ENCODE measurements at places on chromosomes 1 and 21. TPM values are rescaled to one million over a fixed set of nuclear protein-coding genes. Genes with fewer than 3 reads are reported as not detected.

Gene CLDN14
- total RNA-seq: 1.1 TPM

Gene KMO
- total RNA-seq: 0.83 TPM

DNA sequence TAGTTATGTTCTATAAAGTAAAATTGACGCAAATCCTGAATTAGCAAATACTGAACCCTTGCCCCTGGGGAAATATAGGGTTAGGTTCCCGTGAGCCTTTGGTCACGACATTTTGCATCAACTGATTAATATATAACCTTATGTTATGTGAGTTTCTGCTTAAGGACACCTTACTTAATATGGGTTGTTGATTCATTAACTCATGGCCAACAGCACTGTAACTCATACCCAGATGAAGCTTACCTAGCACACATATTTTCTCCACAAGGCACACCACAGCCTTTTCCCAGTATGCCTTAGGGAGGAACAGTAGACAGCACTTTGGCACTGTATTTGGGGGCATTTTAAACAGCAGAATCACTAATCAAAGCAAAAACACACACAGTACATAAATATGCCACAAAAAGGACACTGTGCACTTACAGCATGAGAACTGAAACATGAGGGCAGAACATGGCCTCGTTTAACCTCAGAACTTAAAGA is 15.1 kb downstream of the INAVA start:
- DNase-seq: no peak

- no peak for DNase-seq
Measured at GRCh38 chr1:239233626-239234025, 152.7 kb upstream of the CHRM3 start.

DNA sequence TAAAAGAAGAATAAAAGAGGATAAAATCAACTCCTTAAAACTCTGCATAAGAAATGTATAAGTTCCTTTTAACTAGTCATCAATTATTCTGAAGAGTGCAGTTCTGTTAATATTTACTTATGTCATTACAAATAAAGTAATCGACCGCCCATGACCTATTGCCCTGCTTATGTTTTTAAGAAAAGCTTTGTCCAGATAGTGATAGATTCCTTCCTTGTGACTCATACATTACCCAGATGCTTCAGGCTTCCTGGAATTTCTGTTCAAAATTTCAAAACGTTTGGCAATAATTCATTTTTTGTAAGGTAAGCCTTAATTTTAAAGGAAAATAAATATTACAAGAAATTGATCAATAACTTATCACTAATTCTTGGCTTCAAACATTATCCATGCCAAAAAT is 918.2 kb upstream of the ADGRL2 start:
- DNase-seq: peak; percentile 77

GRCh38 chr1:86149591-86149990 is 7.0 kb downstream of the COL24A1 start:
- no peak for DNase-seq

DNA sequence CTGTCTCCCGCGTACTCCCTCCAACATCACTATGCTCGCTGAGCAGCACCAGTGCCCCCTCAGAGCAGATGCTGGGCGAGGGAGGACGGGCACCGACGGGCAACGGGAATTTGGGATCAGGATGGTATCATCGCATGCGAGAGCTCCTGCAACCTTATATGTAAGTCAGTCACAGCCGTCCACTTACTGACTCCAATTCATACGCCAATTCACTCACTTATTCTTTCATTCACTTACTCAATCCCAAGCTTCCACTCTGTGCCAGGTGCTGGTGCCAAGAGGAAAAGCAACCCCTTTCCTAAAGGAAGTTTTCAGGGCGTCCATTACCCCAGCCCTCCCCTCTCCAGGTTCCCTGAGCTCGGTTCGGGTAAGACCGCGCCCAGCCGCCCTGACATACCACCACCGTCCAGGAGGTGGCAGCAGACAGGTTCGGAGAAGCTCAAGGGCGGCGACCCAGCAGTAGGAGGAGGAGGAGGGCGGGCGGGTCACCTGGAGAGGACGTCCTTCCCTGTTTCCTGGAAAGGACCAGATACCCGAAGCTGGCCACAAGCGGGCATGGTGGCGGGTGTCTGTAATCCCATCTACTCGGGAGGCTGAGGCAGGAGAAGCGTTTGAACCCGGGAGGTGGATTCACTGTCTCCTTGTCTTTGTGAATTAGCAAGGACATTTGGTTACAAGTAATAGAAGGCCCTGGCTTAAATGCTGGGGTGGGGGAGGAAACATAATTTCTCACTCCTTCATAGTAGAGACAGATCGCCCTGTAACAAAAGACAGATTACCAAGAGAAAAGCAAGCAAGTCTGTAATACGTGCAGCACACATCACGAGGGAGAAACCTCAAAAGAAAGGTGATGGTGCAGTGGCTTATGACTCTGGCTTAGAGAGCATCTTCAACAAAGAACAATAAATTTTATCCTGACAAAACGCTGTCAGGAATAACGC is 7.6 kb upstream of the IL22RA1 start:
- DNase-seq: peak; percentile 93

GRCh38 chr1:110829955-110830553 is 42.9 kb upstream of the CD53 start:
- no peak for DNase-seq

All from mucosa of gallbladder (tissue), 1 donor.